ENCODE measurements at places on chromosomes 2 and 18.

DNA sequence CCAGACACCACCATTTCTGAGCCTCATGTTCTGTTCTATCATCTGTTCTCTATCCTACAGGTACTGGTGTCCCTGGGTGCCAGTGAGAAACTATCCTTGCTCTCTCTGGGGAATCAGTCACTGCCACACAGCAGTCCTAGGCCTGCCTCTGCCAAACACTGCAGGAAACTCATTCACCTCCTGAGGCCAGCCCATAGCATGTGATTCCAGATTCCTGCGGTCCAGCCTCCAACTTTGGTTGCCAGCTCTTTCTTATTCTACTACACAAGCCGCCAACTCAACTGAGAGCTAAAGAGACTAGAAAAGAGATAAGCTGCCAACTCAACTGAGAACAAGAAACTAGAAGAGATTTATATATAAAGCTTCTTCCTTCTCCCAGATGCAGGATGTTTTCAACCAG lies 8.8 kb upstream of the TTLL4 start:
- no peak for DNase-seq

DNA sequence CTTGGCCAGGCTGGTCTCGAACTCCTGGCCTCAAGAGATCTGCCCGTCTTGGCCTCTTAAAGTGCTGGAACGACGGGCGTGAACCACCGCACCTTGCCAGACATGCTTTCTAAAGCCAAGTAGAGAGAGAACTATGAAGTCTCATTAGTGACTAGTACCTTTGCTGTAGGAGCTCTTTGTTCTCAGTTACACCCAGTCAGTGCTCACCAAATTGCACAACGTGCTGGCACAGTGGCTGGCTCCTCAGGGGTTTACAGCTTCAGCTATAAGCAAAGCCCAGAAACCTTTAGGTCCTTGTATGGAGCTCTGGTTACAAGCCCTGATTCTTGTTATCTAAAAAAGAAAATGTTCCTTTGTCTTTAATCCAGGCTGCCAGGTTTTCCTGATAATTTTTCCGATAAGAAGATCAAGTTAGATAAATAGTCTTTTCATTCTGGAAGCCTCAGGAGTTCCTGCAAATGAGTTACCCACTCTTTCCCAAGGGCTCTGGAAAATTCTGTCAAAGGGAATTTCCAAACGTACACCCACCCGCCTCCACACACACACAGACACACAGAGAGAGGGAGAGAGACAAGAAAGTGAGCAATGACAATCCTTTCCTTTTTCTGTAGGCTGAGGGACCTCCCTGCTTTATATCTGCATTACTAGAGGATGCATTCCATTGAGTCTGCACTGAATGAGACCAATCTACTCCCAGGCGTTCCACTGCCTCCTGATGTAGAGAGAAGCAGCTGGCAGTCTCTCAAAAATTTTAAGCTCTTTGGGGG lies 100.2 kb upstream of the CSRNP3 start:
- no peak for DNase-seq

GRCh38 chr2:151624271-151624670 lies 110.0 kb downstream of the NEB start:
- no peak for DNase-seq

- DNase-seq, result no peak
These were observed 235.2 kb downstream of the DYSF start for GRCh38 chr2:71688530-71688929.

DNA sequence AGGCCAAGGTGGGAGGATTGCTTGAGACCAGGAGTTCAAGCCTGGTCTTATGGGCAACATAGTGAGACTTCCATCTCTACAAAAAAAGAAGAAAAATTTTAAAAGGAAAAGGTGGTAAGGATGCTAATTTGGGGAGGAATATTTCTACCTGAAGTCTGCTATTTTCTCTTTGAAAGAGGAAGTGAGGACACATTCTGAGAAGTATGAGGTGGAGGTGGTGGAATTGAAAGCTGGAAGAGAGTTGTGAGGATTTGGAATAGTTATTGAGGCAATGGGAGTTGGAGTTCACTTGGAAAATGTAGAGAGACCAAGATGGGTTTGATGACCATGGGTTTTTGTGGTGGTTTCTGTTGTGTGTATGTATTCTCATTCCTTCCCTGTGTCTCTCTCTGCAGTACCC lies 29.3 kb downstream of the EML4 start:
- no peak for DNase-seq

DNA sequence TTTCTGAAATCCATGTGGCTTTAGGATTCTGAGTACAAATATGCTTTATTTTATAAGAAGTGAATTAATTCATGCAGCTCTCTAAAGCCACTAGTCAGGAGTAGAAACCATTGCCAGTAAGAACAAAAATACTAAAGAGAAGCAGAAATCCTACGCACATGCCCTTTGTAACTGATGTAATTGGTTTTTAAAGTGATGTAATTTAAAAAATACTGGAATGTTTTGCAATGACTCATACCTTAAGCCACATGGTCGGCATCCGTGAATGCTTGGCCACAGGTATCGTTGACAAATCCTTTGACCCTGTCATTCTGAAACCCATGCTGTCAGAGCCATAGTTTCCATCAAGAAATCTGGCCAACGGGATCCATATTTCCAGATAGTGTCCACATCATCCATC lies 213.3 kb downstream of the ACKR3 start:
- peak; percentile 43 for DNase-seq

DNA sequence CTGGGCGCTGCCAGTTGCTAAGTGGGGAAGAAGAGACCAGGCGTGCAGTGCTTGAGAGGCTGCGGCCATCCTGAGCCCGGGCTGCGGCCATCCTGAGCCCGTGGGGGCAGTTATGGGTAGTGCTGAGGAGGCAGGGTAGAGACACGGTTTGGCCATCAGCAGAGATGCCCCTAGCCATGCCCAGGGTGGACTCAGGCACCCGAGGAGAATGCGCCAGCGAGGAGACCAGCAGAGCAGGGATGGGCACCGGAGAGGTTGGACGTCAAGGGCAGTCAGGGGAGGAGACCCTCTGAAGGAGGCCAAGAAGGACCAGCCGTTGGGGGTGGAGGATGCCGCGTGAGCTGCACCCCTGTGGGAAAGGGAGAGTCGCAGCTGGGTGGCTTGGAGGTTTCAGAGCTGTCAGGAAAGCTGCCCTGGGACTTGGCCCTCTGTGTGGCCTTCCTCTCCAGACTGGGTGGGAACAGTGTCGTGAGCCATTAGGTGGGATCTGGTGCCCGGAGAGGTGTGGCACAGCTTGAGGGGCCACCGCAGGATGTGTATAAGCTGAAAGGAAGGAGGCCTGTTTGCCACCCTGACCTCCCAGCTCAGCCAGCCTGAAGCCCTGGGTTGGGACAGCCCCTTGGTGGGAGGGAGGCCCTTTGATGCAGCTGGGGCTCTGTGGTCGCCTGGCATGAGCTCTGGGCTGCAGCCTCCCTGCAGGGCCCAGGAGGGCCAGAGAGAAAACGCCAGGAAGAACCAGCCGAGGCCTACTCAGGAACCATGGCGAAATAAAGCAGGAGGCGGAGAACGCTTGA lies 56.0 kb downstream of the SH3BP4 start:
- DNase-seq, result no peak

- no peak for DNase-seq
These were observed 77.7 kb downstream of the MAP2 start for GRCh38 chr2:209501579-209501978.

DNA sequence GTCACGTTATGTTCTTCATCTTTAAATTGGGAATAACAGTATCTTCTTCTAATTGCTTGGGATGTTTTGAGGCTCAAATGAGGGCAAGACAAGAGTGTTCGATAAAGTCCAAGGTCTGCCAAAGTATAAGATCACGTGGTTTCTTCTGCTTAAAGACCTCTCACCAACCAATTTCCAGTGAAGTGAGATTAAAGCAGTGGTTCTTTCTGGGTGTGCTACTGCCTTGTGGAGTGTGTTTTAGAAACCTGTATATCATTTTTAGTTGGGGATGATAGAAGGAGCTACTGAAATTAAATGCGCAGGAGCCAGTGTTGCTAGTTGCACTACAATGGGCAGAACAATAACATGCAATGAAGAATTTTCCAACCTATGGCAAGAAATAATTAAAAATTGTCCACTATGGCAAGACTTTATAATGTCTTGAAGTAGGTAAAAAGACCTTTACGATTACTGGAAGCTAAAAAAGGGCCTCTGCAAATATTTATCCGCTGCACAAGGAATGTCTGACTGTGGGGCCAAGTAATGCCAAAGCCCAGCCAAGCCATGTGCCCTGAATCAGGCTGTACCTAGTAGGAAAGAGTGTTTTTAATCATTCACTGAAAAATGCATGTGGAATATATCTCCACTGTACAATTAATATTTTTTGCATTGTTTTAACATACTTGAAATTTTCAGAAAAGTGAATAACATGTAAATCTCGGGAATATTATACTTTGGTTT lies 244.5 kb upstream of the REG3G start:
- no peak for DNase-seq

DNA sequence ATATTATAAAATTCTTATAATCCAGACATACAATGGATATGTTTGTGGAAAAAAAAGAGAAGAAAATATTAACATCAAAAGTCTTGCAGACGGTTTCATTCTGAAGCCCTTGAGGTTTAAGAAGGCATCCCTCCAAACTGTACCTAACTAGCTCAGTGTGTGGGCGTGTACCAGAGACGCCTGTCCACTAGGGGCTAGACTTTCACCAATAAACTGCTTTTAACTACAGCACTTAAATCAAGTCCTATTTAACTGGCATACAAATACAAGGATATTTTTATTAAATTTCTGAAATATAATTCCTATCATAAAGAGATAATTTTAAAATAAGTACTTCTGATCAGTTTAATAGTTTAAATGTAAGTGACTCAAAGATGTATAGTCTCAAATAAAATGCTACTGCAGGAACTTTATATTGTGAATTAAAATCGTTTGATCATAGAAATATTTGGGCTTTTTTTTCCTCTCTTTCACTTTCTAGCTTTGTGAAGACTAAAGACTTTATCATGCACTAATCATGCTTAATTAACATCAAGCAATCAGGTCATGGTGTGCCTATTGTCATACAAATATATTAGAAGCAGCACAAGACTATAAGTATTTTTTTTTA lies 437.7 kb downstream of the SATB2 start:
- DNase-seq, result peak; percentile 8

GRCh38 chr2:129189617-129190319 lies 789.7 kb upstream of the RAB6C start:
- DNase-seq, result no peak

DNA sequence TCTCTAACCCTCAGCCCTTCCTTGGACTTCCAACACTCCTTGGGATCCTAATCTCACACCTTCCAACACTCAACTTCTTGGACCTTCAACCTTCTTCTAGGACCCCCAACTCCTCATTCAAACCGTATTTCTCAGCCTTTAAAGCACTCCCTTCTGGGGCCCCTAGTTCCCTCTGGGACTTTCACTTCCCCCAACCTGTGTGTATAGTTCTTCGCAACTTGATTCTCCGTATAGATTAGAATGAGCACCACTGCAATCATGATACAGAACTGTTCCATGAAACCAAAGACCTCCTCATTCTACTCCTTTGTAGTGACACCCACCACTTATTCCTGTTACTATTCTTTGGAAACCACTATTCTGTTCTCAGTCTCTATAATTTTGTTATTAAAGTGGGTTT lies 62.0 kb upstream of the NFU1 start:
- DNase-seq, result no peak

DNA sequence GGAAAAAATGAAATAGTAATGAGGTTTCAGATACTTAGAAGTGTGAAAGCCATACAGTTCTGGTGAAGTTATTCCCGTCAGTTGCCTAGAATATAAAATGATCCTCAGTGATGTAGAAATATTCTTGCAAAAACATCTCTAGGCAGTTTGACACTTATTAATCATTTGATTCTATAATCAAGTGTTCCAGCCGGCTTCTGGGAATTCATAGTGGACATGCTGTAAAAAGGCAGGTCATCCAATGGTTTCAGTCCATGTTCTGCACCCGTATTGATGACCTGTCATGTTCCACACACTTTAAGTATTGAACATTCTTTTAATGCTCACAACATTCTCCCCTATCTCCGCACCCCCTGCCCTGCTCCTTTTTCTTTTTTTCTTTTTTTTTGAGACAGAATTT lies 19.8 kb downstream of the ARPC2 start:
- DNase-seq, result no peak

DNA sequence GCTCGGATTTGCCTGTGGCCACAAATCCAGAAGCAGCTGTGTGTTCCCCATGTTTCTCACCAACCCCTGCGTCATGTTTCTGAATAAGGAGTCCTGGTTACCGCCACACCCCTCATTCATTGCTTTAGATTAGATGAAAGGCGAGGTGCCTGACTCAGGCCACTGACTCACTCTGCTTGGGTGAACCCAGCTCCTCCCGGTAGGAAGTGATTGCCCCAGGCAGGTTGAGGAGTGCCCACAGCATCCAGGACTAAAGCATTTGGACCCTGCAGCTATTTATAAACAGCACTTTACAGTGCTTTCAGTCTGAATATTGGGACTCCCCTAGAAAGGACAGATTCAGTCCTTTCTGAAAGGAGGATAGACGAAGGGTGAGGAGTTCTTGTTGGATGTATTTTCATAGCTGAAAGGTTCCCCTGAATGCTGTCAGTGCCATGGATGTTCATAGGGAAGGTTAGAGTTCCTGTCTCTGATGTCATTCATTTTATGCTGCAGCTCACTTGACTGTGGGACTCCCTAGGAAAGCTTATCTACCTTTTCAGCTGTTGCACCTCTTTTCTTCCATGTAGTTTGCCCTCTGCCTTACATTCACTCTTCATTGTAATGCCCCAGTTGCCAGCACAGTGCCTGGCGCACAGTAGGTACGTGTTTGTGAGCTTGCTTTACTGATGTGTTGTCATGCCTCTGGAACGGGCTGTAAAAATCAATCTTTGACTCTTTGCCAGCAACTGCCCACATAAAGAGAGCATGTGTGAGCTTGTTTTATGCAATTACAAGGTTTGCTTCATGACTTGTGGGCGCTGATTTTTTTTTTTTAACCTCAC lies 14.9 kb downstream of the ITGA6 start:
- DNase-seq, result peak; percentile 68

GRCh38 chr18:50151926-50152325 lies 43.0 kb downstream of the MYO5B start:
- peak; percentile 26 for DNase-seq

- no peak for DNase-seq
These were observed 14.5 kb upstream of the MYCN start for GRCh38 chr2:15925819-15926218.

- no peak for DNase-seq
These were observed 114.2 kb downstream of the FHOD3 start for GRCh38 chr18:36411745-36412168.

DNA sequence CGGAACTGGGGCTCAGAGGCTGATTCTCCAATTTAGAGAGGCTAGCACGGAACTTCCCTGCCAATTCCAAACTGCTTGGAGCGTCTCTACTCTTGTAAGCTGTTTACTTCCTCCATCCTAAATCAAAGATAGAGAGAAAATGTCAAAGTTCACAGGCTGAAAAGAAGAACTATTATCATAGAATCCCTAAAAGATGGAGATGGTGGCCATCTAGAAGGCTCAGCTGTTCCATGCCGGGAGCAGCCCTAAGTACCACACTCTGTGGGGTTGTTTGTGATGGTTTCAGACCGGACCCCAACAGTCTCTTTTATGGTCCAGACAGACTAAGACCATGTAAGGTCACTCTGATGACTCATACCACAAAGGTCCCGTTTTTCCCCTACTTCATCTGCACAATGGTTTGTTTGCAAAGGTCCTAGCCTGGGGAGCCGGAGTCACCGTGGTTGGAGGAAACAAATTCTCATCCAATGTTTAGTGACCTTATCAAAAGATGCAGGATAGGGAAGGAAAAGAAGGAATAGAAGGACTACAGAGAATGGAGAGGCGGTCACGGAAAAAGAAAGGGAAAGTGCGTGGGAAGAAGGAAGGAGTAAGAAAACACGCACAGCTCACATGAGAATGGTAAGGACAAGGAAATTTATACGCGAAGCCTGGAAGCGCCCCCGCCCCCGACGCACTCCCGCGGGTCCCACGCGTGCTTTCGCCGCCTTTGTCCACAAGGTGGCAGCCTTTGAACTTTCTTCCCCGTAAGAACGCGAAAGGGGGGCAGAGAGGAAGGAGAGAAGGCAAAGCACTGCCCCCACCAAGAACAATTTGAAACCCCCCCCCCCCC lies 453 bp upstream of the ANTXR1 start:
- DNase-seq, result no peak

All from skeletal muscle cell (primary cell).